ENCODE measurements at places on chromosomes 2 and 18. TPM values are rescaled to one million over a fixed set of nuclear protein-coding genes. Genes with fewer than 3 reads are reported as not detected.

GRCh38 chr18:21680161-21680560 lies 24.4 kb downstream of the ABHD3 start:
- DNase-seq: no peak

Gene TCF23
- total RNA-seq: not detected

Gene AQP4
- not detected for total RNA-seq

GRCh38 chr18:53567929-53568574 lies 656.4 kb downstream of the MBD2 start:
- DNase-seq: peak; percentile 13

Gene SFTPB
- not detected for total RNA-seq

DNA sequence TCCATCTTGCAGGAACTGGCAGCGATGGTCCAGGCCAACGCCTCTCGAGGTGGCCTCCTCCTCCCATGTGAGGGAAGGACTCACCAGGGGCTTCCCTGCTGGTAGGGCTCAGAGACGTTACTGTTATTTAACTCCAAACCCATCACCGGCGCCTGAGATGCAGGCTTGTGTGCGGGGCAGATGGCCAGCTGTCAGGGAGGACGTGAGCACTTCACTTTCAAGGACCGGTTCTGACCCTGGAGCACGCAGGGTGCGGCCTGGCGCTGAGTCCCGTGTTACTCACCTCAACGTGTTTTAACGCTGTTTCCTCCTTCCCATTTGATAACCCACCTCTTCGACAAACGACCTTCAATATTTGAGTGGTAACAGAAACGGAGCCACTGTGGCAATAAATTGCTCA lies 350.2 kb downstream of the ZNF516 start:
- DNase-seq: no peak

GRCh38 chr2:77443076-77443475 lies 79.1 kb downstream of the LRRTM4 start:
- no peak for DNase-seq

DNA sequence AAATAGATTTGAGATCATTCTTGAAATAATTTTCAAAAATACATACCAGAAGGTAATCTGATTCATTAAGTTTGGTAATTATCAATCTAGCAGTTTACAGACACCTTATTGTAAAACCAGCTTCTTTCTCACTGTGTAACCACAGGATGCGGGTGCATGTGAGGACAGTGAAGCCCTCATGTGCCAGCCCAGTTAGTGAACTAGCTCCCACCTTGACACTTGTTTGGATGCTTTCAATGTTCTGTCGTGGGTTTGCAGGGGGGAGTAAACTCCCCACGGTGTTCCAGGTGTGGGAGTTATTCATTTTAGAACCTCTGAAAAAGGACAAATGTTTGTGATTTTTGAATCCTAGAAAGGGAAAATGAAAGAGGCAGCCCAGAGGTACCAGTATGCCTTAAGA lies 59.0 kb downstream of the WDSUB1 start:
- no peak for DNase-seq

Gene LTBP1
- total RNA-seq: 326 TPM

DNA sequence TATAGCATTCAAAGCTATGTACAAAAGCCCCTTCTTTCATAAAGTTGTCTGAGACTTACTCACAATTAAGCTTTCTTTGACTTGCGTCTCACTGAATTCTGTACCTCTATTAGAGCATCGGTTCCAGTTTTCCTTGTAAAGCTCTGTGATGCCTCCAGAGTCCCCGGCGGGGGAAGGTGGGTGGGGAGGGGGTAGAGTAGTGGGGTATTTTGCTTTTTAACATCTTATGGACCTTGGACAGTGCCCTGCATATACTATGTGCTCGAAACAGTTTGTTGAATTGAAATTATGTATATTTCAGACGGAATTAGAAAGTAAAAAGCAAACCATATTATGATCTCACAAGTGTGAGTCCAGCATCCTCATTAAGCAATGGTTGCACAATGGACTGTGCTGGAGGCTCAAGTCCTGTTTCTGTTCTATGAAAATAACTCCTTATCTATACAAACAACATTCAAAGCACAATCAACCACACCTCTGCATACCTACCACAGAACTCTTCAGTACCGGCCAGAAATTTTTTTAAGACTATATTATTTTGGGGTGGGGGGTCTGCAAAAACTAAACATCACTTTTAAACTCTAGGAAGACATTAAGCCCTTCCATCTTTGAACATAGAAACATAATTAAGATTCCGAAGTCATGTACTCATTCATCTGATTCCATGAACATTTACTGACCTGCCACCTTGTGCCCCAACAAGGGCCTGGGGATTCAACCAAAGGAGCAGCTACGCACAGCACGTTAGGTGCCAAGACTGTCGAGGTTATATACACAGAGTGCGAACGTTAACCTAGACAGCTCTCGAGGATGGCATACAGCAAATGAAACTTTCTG lies 908 bp downstream of the STAT1 start:
- peak; percentile 30 for DNase-seq

- DNase-seq: no peak
Observed at GRCh38 chr2:27687232-27687631, 23.5 kb downstream of the SLC4A1AP start.

- no peak for DNase-seq
Observed at GRCh38 chr2:196513796-196514526, 125.6 kb upstream of the CCDC150 start.

DNA sequence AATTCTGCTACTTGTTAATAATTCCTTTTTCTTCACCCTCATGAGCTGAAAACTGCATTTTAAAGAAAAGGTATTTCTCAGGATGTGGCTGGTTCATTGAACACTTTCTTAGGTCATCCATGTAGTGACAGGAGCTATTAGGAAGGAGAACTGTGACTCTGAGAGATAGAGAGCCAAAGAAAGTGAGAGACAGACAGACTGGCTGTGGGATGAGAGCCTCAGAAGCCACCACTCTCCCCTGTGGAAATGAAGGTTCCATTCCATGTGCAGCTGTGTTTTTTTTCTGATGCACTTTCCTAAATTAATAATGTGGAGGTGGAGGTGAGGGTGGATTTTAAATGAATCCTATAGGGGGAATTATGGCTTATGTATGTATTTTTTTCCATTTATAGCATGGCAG lies 113.3 kb downstream of the FAM210A start:
- DNase-seq: no peak

DNA sequence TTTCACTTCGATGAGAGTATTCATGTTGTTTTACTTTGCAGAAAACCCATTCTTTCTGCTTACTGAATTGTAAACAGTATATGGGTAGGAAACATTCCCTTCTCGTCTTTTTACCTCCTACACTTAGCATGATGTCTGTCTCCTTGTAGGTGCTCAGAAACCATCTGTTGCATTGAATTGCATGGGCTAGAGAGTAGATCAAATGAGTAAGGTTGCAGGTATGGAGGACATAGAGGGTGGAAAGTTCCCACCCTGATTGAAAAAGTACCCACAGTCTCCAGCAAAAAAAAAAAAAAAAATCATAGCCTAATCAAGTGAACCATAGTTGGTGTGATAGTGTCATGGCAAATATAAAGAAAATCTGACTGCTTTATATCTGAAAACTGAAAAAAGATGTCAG lies 1.7 kb downstream of the CYTIP start:
- DNase-seq: no peak
